ENCODE measurements at places on chromosomes 6 and 20.

DNA sequence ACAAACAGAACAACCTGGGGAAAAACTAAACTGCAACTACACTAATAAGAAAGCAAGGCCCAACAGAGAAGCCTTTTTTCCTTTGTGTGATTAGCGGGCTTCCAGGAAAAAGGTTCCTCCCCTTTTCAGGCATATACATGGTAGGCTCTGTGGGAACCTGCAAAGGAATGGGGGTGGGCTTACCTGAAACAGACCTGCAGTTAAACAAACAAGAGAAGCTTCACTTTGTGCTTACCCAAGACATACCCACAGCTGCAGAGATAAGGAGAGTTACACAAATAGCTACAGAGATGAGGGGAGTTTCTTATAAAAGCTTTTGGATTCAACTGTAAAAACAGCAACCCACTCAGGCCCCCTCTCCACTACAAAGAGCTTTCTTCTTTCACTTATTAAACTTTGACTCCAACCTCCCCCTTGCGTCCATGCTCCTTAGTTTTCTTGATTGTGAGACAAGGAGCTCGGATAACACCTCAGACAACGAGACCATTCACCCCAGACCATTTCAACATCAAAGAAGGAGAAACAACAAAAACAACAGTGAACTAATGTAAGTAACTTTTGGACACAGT is 30.9 kb downstream of the RNF146 start:
- no peak for DNase-seq

- DNase-seq: no peak
Measured at GRCh38 chr6:149593408-149593807, 27.2 kb downstream of the GINM1 start.

GRCh38 chr6:98842342-98843180 is 8.2 kb downstream of the POU3F2 start:
- no peak for DNase-seq

DNA sequence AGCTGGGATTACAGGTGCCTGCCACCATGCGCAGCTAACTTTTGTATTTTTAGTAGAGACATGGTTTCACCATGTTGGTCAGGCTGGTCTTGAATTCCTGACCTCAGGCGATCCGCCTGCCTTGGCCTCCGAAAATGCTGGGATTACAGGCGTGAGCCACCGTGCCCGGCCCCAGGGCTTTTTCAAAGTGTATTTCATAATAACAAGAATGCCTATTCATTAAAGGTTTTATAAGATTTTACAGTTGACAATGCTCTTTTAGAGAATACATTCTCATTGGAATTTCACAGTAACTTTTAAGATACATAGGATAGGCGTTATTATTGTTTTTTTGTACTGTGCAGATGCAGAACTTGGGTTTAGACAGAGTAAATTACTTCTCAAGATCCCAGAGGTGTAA is 52.6 kb upstream of the PTPRK start:
- no peak for DNase-seq

GRCh38 chr6:137845460-137845859 is 21.6 kb upstream of the TNFAIP3 start:
- no peak for DNase-seq

- DNase-seq: peak; percentile 5
Measured at GRCh38 chr6:123803504-123804013, at the start of gene NKAIN2. Gene NKAIN2 (plus strand): TSS chr6:123803865.

DNA sequence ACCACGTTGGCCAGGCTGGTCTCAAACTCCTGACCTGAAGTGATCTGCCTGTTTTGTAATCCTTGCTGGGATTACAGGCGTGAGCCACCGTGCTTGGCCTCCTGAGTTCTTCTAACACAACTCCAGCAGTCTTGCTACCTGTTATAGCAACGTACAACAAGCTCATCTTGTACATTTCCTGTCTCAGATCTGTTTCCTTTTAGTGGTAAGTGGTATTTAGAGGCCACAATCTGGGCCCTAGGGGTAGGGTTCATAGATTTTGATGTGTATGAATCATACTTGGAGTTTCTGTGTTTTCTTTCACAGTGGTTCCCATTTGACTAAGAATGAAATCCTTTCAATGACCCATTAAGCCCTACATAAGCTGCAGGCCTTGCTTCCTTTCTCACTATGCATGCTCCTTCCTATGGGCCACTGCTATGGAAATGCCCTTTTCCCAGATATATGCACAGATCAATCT is 27.1 kb upstream of the SYNCRIP start:
- peak; percentile 33 for DNase-seq

GRCh38 chr6:107392069-107392468 is 67.3 kb downstream of the PDSS2 start:
- no peak for DNase-seq

DNA sequence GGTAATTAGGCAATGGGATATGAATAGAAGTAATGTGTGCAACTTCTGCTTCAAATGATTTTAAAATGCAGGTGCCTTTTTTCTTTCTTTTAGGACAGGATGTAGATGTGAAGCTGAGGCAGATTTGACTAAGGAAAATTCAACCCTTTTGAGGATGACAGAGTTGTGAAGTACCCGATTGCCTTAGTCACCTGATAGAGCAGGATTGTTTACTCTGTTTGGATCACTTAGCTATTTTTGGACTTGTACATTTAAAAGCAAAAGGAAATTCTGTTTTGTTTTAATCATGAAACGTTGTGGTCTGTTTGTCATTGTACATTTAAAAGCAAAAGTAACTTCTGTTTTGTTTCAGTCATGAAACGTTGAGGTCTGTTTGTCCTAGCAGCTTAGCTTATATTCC is 143.4 kb downstream of the FAM83B start:
- no peak for DNase-seq

- no peak for DNase-seq
Measured at GRCh38 chr6:106908386-106908840, 66.1 kb downstream of the CD24 start.

DNA sequence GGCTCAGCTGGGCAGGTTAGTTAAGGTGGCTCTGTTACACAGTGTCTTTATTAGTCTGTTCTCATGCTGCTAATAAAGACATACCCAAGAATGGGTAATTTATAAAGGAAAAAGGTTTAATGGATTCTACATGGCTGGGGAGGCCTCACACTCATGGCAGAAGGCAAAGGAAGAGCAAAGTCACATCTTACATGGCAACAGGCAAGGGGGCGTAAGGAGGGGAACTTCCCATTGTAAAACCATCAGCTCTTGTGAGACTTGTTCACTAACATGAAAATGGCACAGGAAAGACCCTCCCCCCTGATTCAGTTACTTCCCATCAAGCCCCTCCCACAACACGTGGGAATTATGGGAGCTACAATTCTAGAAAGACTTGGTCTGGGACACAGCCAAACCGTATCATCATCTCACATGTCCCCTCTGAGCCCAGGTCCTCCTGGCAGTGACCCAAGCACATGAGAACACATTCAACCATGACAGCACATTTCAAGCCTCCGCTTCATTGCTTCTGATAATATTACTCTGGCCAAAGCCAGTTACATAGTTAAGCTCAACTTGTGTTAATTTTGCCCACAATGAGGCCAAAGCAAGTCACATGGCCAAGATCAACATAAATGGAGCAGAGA is 383.9 kb downstream of the PLCB1 start:
- DNase-seq: no peak

All from GM12892 (cell line).